ENCODE measurements at places on chromosomes 16 and 17.

- no peak for DNase-seq
Measured at GRCh38 chr16:75550211-75550662, 5.8 kb downstream of the TMEM231 start.

GRCh38 chr17:73139296-73139695 is 25.5 kb upstream of the SSTR2 start:
- DNase-seq: no peak

DNA sequence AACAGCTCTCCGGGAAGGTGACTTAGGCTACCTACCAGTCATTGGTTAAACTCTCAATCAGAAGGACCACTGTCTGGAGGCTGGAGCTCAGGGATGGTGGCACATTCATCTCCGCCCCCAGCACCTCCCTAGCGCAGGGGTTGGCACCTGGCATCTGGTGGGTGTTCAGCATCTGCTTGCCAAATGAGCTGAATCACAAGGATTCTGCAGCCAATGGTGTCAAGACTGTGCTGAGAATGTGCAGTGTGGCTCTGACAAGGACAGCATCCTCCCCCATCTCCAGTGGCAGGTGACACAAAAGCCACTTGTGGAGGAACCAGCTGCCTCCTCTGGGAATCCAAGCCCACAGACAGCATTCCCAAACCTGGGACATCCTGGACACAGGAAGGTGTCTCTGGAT is 35.2 kb downstream of the PLXDC1 start:
- no peak for DNase-seq

- no peak for DNase-seq
Measured at GRCh38 chr17:60506312-60506711, 19.7 kb downstream of the APPBP2 start.

DNA sequence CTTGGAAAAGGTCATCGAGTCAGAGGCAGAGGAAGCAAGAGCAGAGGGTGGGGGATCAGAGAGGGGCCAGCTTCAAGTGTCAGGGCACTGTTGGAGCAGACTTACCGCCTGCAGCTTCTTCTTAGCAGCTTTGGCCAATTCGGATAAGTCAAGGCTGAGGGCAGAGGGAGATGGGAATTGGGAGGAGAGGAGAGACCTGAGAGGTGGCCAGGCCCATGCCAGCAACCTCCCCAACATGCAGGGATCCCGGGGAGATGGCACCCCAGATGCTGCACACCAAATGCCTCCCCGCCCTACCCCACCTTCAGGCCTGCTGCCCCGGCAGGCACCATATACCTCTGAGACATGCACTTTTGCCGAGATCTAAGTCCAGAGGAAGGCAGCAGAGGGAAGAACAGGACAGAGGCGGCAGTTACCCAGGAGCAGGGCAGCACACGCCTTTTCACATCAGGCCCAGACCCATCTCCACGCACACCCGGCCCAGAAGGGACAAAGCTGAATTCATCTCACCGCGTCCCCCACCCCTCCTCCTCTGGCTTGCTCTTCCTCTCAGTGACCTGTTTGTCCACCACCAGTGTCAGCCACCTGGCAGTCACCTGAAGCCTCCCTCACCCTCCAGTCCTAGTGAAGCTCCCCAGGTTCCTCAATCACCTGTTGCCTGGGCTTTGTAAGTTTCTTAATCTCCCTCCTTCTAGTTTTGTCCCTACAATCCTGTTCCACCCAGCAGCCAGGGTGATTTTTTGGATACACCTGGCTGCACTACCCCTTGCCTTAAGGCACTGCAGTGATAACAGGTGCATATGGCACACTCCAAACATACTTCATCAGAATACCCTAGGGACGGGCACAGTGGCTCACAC is 10.4 kb downstream of the TP53I13 start:
- no peak for DNase-seq

DNA sequence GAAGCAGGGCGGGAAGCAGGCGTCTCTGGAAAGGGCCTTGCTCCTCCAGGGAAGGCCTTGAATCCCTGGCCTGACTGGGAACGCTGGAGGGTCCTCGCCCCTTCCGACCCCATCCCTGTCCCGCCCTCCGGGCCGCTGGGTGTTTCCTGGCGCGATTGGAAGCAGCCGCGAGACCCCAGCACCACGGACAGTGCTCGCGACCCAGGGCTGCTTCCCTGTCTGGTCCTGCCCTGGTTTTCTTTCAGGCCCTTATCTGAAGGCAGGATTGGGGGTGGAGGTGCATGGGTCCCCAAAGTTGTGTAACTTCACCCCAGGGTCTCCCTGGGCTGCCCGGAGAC is 2.1 kb downstream of the MGAT5B start:
- no peak for DNase-seq

DNA sequence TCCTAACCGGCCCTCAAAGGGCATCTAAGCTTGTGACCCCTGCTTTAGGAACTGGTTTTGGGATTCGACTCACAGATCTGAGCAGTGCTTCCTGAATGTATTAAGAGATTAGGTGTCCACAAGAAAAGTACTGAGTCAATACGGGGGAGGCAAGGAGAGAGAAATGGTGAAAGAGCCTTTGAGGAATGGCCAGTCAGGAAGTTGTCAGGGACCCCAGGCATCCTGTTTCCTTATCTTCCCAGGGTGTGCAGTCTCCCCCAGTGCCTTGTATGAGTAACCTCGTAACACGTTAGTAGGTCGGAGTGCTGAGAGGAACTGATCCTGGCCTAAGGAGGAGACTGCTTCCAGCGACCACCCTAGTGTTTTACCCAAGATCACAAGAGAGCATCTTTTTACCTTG is 16.4 kb upstream of the TMED6 start:
- DNase-seq: no peak

DNA sequence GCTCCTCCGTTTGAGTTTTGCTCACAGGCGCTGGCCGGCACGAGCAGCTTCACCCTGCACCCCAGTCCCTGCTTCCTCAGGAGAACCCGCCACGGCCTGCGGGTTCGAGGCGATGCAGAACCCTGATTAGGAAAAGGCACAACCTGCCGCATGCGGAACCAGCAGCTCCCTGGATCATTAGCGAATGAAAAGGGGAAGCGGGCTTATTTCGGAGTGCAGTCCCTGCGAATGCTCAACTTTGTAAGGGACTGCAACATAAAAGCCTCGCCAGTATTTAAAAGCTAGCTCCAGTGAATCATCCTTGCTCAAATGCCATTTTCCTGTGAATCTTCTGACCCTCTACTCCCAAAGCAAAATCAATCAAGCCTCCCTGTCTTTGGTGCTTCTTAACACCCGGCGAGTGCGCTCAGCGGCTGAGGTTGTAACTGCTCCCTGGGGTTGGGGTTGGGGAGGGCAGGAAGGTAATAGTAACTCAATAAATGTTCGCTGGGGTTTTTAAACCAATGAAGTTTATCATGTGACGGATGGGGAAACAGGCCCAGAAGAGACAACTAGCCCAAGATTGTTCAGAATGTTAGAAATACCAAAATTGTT is 678 bp upstream of the AKAP10 start:
- no peak for DNase-seq

GRCh38 chr16:2086106-2086742 is 38.4 kb downstream of the TSC2 start:
- DNase-seq: no peak

DNA sequence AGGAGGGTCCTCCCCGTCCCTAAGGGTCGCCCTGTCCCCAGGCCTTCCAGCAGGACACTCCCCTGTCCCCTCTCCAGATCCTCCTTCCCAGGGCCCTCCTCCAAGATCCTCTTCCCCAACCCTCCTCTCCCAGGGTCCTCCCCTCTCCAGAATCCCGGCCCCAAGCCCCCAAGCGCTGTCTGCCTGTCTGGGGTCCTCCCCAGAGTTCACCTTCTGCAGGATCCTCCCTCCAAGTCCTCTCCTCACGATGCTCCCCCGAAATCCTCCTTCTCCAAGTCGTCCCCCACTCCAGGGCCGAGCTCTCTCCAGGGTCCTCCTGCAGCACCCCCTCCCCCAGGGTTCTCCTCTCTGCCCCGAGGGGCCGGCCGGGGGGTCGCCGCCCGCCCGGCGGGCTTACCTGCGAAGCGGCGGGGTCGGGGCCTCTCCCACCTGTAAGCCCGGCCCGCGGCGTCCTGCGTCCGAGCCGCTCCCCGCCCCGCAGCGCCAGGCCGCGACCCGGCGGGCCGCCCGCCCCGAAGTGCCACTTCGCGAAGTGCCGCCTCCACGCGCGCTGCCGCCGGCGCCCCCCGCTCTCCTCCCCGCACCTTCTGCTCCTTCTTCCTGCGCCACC is 678 bp upstream of the BAIAP2 start:
- no peak for DNase-seq

GRCh38 chr17:5131146-5131715 is 15.4 kb downstream of the USP6 start:
- DNase-seq: no peak

DNA sequence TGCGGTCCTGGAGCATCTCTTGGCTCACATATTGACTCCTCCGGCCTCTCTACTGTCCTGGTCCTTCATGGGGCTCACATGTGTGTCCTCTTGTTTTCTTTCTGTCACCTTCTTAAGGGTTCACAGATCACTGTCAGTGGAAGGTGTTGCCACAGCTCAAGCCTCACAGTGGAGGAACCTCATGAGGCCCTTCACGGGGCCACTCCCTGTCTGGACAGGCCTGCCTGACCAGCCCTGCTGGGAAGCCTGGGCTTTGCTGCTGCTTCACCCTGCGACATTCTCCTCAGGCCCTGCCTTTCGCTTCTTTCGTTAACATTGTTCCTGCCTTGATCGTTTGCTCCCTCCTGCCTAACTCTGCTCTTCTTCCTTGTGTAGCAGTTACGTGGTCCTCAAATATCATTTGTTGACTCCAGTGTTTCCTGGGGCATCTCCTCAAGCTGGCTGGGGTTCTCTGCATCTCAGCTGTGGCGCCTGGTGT is 55.9 kb downstream of the WDR45B start:
- no peak for DNase-seq

DNA sequence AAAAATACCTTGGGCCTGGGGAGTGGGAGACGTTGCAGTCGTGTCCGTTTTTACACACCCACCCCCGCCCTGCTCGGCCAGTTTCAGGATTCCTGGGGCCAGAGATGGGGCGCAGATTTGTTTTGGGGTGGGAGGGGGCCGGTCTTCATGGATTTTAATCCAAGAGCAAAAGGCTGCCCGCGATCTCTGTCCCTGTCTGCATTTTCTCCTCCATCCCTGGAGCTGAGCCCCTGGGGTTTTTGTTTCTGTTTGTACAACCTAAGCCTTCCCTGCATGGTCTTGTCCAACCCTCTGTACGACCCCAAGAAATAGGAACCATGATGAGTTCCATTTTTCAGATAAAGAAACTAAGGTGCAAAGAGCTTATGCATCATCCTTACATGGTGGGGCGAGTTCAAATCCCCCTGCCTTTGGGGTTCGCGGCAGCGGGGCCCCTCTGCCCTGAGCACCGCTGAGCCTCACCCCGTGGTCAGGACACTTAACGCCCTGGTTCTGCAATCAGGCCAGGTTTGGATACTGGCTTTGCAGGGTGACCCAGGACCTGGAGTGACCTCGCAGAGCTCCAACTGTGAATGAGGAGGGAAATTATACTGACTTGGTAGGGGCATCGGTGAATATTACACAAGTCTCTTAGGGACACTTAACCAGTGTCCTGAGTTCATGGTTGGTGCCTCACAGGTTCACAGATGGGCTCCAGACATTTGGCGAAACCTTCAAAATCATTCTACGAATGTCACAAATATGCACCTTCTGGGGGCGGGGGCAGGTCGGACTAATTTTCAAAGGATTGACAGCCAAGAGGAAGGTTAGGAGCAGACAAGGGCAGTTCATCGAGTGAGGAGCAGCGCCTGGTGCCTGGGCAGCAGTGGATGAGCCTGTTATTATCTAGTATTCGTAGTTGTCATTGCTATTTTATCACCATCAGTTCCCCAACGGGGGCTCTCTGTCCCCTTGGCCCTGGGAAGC is 4.1 kb upstream of the FOXF1 start:
- no peak for DNase-seq

- DNase-seq: no peak
Measured at GRCh38 chr16:57661936-57662906, 5.9 kb upstream of the ADGRG3 start.

DNA sequence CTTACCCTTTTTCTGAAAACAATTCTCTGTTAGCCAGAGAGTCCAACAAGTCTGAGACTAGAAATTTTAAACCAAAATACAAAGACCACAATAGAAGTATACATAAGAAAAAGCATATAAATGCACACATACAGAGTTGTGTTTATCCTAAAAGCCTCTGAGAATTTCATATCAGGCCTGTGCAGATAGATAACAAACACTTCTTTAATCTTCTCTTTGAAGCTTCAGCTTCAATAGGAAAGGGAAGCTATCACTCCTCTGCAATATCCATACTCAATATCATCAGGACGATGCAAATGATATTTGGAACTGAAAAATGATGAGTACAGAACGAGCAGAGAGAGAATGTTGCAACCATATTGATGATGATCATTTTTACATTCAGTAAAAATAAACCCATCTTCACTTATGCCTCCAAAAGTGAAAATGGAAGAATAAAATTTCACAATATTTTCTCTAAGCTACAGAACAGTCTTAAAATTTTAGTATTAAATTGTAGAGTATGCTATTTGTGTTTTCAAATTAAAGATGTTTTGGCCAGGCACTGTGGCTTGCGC is 61.6 kb downstream of the SKAP1 start:
- DNase-seq: no peak

DNA sequence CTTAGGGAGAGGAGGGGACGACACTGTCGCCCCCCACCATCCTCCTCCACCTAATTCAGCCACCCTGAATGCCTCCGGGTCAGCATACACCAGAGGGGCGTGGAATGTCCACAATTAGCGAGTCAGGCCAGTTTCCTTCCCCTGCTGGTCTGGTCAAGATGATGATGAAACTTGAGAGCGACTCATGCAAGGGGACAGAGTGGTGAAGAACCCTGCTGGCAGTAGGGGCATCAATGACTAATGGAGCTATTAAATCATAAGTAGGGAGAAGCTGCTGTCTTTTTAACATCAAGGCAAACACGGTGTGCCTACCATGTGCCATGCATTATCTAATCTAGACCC is 7.2 kb downstream of the SPACA3 start:
- DNase-seq: no peak

DNA sequence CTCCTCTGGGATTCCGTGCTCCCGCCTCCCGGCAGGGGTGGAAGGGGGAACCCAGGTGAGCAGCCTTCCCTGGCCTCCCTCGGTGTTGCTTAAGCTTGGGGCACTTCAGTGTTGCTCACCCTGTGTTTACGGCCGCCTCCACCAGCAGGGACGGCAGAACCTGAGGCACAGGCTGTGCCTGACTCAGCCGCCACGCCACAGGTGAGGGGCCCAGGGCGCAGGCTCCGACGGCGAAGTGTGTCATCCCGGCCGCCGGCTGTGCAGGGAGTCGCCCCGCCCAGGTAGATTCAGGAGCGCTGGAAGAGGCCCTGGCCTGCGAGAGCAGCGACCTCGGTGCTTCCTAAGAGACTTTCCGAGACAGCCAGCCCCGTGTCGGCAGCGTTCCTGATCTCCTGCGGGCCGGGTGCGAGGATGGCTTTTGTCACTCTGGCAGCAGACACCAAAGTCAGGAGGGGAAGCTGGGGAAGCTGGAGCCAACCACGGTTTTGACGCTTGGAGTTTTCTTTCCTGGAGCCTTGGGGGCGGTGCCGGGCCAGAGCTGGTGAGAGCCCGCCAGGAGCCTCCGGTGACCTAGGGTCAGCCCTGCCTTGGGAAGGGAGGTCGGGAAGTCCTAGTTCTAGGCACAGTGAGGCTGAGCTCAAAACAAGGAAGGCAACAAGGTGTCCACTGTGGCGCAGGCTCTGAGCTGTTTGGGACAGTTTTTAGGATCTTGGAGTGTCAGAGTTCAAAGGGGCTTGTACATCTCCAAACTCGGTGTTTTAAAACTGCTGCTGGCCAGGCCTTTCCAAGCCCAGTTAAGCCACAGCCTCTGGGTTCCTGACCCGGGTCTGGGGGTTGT is 2.1 kb downstream of the GSE1 start:
- DNase-seq: no peak

- DNase-seq: no peak
Measured at GRCh38 chr17:1480747-1481465, 11.6 kb downstream of the MYO1C start.

Data from NCI-H2029 treated with DMSO at 0.1 percent for 48 hours (cell line).